ENCODE measurements at places on chromosomes 16 and 17.
A peak's percentile ranks its signal among the peaks of the same experiment; 100 is the strongest.

GRCh38 chr17:8225813-8226535 lies 15.6 kb upstream of the AURKB start:
- no peak for DNase-seq

DNA sequence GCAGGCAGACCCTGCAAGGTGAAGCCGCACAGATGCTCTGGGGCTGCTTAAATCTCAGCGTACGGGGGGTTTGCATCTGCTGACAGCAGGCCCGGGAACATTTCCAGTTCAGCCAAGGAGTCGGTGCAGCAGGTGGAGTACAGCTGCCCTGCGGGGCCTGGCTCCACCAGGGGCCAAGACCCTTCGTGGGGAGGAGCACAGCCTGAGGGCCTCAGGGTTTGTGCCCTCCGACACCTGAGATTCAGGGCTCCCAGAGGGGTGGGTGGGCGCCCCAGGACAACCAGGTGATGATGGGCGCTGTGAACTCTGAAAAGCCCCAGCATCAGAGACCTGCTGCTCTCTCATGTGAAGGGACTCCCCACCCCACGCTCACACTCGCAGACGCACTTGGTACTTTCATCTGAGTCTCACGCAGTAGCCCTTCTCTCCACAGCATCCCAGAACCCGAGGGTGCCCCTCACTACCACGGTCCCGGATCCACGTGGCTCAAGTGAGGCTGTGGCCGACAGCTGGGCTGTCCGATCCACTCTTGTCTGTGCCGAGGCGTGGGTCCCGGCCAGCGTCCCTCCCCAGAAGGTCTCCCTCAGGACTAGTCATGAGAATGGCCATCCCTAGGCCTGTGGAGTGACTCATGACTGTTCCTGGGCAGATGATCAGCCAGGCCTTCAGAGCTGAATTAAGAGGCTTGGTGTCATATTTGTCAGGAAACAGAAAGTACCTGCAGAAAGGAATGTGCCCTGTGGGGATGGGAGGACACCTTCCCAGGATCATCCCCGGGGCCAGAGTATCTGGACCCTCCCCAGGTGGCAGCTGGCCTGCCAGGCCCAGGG lies 29.6 kb downstream of the ACSF3 start:
- no peak for DNase-seq

DNA sequence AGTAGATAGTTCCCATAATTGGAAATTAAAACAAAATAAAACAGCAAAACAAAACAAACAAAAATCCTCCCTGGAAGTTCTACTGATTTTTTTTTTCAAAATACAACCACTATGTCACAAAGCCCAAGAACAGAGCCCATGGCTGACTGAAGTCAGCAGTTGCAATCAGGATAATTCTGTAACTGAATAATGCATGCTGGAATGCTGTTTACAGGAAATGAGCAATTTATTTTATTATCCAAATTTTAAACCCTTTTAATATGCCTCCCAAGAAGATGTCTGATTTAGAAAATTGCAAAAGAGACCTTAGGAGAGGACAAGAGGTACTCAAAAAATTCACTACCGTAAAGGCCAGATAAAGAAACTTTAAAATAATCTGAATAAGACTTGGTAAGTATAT lies 578.2 kb downstream of the TOX3 start:
- no peak for DNase-seq

GRCh38 chr17:67008101-67008500 lies 36.3 kb upstream of the CACNG1 start:
- no peak for DNase-seq

GRCh38 chr16:53558710-53559109 lies 55.7 kb upstream of the AKTIP start:
- no peak for DNase-seq

DNA sequence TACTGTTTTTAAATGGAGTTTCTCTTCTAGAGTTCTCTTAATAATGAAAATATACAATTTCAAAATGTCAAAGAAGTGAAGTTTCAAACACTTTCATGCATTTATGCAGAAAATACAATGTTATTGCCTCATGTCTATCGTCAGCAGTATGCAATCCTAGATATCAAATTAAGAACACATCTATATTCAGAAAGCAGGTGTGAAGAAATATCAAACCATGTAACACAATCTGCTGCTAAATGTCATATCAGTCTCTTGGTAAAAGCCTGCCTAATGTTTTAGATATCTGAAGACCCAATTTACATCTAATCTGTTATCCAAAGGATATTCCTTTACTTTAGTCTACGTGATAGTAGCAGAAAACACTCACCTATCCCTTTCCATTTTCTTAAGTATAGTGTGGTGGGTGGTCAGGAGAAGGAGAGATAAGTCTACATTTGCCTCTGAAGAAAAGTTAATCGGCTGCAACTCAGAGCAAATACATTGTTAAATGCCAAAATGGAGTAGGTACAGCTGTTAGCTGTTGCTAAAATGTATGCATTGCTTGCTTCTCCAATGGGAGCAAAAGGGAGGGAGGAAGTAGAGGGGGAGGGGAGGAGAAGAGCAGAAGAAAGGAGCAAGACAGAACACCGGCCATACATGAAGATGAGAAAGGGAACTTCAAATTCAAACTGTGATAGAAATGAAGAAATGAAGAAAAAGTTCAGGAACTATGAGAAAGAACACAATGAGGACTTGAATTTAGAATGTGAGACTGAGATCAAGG lies 64.9 kb downstream of the ITFG1 start:
- DNase-seq: no peak

GRCh38 chr17:45335721-45336120 lies 18.9 kb upstream of the MAP3K14 start:
- no peak for DNase-seq

DNA sequence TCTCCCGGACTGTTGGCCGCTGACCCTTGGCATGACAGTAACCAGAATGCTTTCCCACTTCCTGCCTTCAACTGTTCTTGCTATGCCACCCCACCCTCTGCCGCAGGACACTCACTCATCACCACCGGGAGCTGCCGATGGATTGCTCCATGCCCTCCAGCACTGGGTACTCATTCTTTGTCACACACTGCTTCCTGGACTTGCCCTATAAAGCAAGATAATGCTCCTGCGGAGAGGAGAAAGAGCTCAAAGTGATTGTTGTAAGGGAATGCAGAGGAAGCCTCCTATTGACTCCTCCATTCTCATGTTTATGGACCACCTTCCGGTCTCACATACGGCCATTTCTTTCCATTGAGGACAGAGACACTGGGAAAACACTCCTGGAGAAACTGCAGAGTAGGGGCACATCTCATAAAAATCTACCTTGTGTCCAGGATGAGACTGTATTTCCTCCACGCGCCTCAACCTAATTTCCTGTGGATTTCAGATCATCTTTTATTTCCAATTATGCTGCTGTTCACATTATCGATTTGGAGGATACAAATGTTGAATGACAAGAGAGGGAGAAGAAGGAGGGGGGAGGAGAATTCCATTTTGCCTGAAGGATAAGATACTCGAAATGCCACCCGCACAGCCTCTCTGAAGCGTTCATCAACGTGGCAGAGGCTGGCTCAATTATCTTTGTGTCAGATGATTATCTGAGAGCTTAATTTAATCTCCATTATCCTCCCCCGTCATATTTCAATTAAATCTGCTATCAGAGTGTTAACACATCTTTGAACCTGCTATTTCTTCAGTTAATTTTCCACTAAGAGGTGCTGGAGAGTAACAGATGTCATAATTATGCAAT lies 486.1 kb upstream of the SALL1 start:
- DNase-seq: no peak

GRCh38 chr17:78979780-78980623 lies at the start of gene LGALS3BP:
TSS of gene LGALS3BP (minus strand) at chr17:78979923. CDS start at chr17:78977191, 2,732 bp downstream.
- peak; percentile 92 for DNase-seq

DNA sequence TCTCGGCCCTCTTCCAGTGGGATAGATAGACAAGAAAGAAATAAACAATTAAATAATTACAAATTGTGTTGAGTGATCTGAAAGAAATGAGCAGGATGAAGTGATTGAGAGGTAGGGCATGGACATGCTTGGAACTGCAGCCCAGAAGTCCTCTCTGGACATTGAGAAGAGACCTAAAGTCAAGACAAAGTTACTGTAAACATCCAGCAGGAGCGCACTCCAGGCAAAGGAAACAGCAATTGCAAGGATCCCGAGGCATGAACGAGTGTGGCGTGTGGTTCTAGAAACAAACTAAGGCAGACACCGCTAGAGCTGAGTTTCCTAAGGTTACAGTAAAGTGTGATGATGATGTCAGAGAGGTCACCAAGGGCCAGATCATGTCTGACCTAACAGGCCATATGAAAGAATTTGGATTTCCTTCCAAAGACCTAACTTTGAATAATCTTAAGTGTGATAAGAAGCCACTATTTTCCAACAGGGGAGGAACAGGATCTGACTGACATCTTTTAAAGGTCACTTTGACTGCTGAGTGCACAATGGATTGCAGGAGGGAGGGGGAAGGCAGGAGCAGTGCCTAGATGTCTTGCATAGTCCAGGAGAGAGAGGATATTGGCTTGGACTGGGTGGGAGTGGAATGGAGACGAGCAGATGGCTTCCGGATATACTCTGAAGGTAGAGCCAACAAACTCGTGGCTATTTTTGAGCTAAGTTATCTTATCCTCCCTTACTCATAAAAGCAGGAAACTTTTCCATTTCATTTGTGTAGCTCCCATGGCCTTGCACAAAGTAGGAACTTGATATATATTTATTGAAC lies 19.0 kb downstream of the ABCC12 start:
- no peak for DNase-seq

DNA sequence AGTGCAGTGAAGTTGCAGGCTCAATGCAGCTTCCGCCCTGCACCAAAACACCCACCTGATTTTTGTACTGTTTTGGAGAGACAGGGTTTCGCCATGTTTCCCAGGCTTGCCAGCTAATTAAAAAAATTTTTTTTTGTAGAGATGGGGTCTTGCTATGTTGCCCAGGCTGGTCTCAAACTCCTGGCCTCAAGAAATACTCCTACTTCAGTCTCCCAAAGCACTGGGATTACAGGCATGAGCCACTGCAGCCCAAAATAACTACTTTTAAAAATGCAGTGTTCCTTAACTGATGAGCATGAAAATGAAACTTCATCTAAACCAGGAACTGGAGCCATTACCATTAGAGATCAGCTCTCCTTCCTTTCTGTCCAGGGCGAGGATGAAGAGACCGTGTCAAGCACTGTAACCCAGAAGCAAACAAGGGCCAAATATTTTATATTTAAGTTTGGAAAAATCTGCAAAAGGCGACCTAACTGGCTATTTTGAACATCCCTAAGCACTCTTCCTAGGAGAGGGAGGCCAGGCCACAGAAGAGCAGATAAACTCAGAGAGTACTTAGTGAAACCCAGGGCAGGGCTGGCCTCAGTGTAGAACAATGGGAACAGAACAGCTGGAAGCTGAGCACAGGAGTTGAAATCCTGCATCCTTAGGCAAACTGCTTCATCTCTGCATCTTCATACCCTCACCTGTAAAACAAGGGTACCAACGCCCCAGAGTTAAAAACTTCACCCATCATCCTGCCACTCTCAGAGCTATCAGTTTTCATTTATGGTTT lies 24.0 kb downstream of the CREBBP start:
- no peak for DNase-seq

- DNase-seq: no peak
Observed at GRCh38 chr17:43734376-43734775, 24.2 kb downstream of the SOST start.

DNA sequence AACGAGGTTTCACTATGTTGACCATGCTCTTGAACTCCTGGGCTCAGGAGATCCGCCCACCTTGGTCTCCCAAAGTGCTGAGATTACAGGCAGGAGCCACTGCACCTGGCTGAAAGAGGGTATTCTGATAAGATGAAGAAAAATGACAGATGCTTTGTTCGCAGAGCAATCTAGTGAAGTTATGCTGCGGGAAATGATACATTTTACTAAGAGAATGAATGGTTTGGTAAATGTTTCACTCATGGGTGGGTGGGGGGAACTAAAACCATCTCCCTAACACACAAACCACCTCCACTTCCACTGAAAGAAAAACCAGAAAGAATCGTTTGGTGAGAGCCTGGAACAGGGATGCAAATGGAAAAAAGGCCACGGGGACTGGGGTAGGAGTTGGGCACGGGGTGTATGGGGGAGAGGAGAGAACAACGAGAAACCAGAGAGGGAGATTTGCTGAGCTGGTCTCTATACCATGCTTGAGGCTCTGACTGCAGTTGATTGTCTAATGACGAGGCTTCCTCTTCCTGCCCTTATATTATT lies 19.0 kb upstream of the XYLT2 start:
- DNase-seq: no peak

DNA sequence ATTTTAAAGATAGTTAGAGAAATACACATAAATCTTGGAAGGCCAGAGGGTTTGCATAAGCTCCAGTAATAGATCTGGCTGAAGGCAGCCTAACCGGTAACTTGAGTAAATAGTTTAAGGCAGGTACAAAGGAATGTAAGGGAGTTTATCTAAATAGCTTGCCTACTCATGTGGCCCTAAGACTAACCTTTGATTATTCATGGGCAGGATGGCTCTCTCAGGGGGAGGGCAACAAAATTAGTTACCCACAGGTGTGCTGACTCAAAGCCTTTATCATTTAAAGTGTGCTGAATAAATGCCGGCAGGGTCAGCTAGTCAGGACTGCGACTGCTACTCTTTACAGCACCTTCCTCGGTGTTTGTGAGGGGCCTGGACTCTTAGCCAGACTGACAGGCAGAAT lies 761.3 kb upstream of the KIF2B start:
- no peak for DNase-seq

GRCh38 chr17:68658999-68659780 lies 58.0 kb upstream of the FAM20A start:
- DNase-seq: peak; percentile 30

- no peak for DNase-seq
Observed at GRCh38 chr16:89944773-89945172, 3.8 kb upstream of the DEF8 start.

- no peak for DNase-seq
Observed at GRCh38 chr16:73543331-73543969, 495.5 kb upstream of the ZFHX3 start.

GRCh38 chr17:22409160-22409751 lies 716.9 kb downstream of the KCNJ18 start:
- no peak for DNase-seq

- no peak for DNase-seq
Observed at GRCh38 chr16:75017670-75018525, 19.1 kb downstream of the ZNRF1 start.

DNA sequence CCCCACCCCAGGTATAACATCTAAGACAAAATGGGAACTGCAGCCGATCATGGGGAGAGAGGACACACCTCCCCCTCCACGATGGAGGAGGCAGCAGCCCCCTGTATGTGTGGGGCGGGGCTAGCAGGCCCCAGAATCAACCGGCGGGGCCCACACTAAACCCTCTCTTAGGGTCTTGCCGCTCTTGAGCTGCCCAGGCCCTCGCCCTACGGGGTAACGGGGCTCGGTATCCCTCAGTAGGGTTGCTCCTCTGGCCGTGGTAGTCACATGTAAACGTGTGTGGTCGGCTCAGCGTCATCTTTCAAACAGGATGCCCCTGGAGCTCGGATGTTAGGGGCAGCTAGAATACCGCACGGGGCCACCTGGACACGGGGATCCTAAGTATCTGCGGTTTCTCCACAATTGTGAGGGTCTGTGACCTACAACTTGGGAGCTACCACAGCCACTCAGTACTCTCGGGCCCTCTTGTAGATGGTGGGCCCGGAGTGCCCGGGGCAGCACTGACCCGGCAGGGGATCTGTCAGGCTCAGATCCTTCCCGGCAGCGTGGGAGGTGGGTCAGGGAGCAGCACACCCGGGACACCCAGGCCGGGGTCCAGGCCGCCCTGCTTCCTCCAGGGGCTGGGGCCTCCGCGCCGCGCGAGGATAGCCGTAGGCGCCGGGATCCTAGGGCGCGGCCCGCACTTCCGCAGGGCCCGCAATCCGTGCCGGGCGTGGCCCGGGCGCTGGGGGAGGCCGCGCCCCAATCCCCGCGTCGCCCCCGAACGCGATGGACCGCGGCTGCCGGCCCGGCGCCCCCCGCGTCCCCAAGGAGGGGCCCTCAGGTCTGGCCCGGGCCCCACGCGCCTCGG lies 781 bp downstream of the ARHGDIA start:
- no peak for DNase-seq

- DNase-seq: no peak
Observed at GRCh38 chr16:9706217-9706836, 475.9 kb downstream of the GRIN2A start.

All from DMS153 (cell line).